ENCODE measurements at places on chromosomes 5 and 9.

DNA sequence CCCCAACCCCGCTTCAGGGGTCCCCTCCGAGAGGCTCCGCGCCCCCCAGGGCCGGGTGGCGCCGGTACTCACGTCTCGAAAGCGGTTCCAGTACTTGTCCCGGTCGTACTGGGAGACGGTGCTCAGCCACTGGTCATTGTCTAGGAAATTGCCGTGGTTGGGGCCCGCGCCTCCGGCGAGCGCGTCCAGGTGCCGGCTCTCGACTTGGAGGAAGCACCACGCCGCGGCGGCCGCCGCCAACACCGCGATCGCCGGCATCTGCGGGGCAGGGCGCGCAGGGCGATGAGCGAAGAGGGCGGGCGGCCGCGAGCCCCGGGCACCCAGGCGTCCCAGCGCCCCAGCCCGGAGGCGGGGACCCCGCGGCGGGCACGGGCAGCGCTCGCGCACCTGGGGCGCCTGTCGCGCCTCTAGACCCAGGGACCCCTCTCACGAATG, 808 bp downstream of the SPOCK1 start:
- no peak for DNase-seq

GRCh38 chr9:93636172-93636661, 59.8 kb downstream of the PHF2 start:
- DNase-seq, result no peak

GRCh38 chr9:135960411-135961276, 529 bp downstream of the UBAC1 start:
- DNase-seq, result no peak

GRCh38 chr5:32504989-32505596, 60.6 kb upstream of the ZFR start:
- peak; percentile 2 for DNase-seq

- no peak for DNase-seq
These were observed 224.1 kb upstream of the RASEF start for GRCh38 chr9:83287021-83287420.

DNA sequence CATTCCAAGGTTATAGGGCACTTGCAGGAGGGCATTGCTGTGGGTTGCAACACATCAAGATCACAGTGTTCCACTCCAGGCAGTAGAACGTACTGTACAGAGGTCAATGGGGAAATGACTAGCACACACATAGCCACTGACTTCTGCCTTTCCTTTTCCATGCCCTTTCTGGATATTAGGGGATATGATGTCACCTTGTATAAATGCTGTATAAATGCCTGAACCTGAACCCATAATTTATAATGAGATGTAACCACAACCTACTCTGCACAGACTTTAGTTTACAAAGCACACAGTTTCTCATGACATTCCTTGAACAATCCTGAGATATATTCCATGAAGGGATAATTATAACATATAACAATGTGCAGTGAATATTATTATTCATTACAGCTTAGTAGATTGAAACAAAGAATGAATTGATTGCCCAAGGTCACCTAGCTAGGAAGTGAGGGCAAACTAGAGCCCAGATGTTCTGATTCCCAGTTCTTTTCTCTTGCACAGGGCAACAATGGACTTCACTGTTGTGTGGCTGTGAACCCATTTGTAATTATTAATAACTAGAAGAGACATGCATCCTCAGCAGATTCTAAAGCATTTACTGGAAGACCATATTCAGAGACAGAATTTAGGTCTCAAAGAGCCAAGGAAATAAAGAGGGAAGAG, 5.6 kb upstream of the ABLIM3 start:
- no peak for DNase-seq

DNA sequence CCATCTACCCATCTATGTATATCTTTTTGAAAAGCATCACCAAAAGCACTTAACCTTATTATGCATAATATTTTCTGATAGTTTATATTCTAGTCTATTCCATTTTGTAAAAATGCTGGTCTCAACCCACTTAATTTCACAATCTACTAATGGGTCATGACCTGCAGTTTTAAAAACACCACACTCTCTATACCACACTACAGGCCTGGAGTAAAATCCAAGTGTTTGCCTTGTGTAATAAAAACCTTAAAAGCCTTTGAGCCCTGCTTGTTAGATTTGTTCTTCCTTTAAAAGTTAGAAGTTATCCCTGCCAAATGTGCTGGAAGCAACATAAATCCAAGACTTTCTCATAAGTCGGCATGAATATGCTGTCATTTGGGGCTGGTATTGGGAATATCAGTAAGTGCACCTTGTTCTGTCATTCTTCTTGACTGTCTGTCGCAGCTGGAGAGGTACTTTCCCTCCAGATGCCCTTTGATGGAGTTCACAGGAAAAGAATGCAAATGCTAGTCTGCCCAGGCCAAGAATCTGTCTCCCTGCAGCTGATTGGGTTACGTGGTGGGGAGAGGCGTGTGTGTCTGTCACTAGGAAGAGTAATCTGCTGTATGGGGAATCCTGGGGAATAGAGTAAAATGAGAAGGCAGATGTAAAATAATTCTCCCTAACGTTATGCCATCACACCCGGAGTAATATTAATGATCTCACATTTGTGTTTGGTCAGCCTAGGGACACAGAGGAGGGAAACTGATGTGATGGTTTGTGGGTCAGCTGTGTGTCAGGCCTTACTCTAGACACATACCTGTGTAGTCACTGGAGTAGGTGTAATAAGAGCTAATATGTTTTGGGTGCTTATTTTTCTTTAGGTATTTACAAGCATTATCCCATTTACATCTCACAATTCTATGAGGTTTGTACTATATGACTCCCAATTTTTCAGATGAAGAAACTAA, 79.4 kb downstream of the ZNF366 start:
- no peak for DNase-seq

DNA sequence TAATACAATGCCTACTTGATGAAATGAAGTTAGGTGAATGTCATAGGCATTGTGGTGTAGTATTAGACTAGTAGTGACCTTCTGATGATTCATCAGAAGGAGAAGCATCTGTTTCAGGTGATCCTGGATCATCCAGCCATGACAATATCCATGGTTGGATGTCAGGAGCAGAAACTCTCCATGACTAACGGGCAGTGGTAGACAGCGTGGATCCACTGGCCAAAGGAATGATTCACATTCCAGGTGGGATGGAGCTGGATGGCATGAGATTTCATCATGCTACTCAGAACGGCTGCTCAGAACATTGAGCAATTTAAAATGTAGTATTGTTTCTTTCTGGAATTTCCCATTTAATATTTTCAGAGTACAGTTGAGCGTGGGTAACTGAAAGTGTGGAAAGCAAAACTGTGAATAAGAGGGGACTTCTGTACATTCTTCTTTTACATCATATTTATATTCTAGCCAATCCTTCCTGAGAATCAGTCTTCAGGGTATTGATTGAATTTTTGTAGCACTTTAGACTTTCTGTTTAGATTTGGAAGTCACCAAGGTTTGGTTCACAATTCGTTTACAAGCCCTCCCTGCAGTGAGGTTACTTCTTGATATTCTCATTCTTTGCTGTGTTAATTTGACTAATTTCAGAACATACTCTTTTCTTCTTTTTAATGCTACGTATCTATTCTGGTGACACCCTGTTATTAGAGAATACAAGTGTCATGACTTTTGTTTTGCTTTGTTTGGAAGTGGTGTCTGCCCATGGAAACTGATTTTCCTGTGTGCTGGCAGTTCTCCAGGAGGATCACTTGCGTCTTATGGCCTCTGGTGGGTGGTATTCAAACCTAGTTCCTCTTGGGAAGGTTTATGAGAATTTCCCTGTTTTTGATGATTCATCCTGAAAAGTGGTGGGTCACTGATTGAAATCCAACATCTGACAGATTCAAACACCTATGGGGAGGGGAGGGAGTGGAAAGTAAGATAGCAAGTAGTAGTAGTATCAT, 12.2 kb upstream of the CLINT1 start:
- no peak for DNase-seq

- no peak for DNase-seq
These were observed 3.1 kb downstream of the LHX3 start for GRCh38 chr9:136201609-136202453.

Measured in CD4-positive, alpha-beta T cell treated with Interleukin-21 for 1 hour (primary cell).